ENCODE measurements at places on chromosomes 16 and 17.

- no peak for DNase-seq
These were observed 7.4 kb downstream of the NTHL1 start for GRCh38 chr16:2040041-2040786.

DNA sequence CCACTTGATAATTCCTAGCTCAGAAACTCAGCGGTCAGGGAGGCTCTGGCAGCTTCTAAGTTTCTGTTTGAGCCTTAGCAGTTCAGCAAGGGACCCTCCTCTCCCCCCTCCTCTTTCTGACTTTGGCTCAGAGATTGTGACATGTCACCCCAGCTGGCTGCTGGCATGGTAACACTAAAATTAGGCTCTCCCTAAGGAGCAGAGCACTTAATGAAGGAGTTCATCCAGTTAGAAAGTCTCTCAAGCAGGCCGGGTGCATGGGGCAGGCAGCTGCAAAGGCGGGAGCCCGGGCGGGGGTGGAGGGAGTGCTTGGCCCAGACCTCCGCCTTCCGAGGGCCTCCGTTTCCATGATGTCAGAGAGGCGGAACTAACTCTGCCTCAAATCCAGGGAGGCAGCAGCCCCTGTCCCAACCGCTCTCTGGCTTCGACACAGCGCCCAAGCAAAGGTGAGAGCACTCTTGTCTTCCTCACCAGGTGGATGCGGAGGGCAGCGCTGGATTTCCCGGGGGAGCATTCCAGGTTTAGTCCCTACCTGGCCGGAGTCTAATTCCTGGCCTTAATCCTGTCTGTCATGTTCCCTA, 128.0 kb upstream of the PLCG2 start:
- no peak for DNase-seq

GRCh38 chr16:22638393-22639206, 127.9 kb downstream of the NPIPB5 start:
- DNase-seq: no peak

GRCh38 chr17:81509972-81510784, 2.4 kb downstream of the ACTG1 start:
- no peak for DNase-seq

GRCh38 chr16:56234737-56235136, 43.4 kb downstream of the GNAO1 start:
- DNase-seq: no peak

DNA sequence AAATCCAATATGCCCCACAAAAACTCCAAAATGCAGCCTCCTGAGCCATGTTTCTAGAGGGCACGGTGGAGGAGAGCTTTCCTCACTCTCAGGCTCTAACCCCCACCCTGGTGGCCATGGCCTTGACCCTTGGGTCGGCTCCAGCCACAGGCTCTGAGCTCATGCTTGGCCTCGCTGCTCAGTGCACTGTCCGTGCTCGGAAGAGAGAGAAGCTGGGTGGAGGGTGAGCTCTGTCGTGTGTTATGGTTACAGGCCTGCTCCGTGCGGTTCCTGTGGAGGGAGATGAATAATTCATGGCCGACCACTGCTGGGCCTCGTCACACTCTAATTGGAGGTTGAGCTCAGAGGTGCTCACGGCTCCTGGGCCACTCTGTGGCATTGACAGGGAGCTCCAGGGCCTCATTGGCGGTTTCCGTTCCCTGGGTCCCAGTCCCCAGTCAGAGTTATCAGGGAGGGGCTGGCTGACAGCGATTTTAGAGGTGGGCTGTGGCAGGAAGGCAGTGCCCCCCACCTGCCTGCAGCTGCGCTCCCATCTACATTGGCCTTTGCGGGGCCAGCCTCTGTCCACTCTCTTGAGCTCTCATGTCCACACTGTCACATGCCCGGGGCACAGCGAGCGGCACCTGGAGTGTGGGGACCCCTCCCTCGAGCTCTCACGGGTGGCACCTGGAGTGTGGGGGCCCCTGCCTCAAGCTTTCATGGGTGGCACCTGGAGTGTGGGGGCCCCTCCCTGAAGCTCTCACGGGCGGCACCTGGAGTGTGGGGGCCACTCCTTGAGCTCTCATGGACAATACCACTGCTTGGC, 24.9 kb downstream of the ACSF3 start:
- DNase-seq: peak; percentile 73

GRCh38 chr17:65852911-65853310, 291.5 kb upstream of the AXIN2 start:
- no peak for DNase-seq

DNA sequence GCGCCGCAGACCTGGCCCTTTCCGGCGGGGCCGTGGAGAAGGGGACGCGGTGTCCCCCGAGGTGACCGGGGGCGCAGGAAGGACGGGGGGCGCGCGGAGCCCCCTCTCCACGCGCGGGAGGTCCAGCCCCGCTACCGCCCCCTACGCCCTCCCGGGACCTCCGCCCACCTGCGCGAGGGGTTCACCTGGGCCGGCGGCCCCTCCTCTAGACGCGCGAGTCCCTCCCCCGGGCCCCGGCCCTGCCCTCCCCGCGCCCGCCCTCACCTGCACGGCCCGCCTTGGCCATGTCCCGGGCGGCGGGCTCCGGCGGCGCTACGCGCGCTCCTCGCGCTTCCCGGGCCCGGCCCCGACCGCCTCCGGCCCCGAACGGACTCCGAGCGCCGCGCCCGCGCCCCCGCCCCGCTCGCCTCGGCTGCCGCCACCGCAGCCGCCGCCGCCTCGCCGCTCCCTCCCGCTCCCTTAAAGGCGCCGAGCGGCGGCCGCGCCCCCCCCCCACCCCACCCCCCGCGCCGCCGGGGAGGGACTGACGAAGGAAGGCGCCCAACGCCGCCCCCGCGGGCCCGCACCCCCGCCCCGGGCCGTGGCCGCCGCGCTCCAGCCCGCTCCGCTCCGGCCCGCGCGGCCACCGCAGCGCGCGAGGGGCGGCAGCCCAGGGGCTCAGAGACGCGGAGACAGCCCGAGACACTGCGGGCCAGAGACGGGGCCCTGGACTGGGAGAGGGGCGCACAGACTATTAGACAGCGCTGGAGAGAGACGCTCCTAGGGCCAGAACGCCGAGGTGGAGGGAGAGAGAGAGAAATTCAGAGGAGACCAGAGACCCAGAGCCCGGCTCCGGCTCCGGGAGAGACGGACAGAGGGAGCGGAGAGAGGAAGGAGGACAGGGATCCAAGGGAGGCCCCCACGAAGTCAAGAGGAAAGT, at the start of gene PITPNM3:
PITPNM3 (minus strand) TSS at position 435 of the 919 bp plus-strand sequence; CDS start at position 286, 149 bp downstream.
- DNase-seq: peak; percentile 72

DNA sequence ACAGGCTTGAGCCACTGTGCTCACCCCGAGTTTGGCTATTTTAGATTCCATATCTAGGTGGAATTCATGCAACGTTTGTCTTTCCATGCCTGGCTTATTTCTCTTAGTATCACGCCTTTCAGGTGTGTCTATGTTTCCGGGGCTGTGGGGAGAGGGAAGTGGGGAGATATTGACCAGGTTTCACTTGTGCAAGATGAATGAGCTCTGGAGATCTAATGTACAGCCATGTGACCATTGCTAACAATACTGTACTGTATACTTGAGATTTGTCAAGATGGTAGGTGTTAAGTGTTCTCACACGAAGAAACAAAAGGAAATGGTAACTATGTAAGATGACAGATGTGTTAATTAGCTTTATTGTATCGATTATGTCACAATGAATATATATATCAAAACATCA, 199.6 kb downstream of the SHISA9 start:
- no peak for DNase-seq

- no peak for DNase-seq
These were observed 143.0 kb downstream of the ENGASE start for GRCh38 chr17:79217473-79218135.

DNA sequence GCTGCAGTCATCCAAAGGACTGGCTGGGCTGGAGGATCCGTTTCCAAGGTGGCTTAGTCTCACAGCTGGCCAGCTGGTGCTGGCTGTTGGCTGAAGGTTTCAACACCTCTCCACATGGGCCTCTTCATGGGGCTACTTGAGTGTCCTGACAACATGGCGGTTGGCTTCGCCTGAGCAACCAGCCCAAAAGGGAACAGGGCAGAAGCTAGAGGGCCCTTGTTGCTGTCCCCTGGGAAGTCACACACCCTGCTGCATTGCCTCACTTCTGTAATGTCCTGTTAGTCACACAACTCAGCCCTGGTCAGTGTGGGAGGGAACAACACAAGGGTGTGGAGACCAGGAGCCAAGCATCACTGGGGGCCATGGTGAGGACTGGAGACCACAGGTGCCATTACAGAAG, 36.6 kb downstream of the C16orf78 start:
- no peak for DNase-seq
